ENCODE measurements at places on chromosomes 2 and 18. TPM values are rescaled to one million over a fixed set of nuclear protein-coding genes. Genes with fewer than 3 reads are reported as not detected.

The SP140 gene
- 4.2 TPM for total RNA-seq

DNA sequence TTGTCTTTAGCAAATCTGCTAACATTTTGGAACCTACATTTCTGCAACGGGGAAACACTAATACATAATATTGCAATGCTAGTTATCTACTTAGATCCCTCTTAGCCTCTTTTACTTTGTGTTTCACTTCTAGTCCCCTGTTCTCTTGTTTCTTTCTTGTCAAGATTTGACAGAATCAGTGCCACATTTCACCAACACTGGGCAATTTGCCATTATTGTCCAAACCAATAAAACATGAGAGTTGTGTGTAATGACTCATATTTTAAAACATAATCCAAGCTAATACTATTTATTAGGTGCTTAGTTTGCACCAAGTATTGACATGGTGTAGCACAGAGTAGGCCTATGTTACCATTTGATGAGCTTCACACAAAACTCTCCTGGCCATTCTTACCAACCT, 33.7 kb upstream of the ACVR1C start:
- DNase-seq: no peak

- DNase-seq: no peak
Measured at GRCh38 chr18:42977982-42978637, 137.4 kb downstream of the RIT2 start.

DNA sequence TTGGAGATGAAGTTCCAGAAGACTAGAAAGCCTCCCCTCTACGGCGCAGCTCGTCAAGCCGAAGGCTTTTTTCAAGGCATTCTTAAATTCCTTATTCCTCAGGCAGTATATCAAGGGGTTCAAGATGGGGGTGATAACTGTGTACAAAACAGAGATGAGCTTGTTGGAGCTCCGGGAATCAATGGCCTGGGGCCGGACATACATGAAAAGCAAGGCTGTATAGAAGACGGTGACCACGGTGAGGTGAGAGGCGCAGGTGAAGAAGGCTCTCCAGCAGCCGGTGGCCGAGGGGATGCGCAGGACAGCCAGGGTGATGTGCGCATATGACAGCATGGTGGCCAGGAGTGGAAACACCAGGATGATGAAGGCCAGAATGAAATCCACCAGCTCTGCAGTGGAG, 8.2 kb downstream of the OR6B3 start:
- no peak for DNase-seq

DNA sequence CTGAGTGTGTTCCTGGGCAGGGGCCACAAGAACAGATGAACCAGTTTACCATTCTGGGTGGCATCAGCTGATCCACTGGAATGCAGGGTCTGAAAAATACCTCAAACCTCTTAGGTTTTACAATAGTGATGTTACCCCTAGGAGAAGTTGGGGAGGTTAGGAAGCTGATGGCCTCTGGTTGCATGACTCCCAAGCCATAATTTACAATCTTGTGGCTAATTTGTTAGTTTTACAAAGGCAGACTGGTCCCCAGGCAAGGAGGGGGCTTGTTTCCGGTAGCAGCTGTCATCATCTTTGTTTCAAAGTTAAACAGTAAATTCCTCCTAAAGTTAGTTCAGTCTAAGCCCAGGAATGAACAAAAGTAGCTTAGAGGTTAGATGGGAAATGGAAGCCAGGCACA, 113.8 kb upstream of the SLC38A11 start:
- DNase-seq: no peak

The SMAD7 gene
- total RNA-seq: 20.0 TPM

DNA sequence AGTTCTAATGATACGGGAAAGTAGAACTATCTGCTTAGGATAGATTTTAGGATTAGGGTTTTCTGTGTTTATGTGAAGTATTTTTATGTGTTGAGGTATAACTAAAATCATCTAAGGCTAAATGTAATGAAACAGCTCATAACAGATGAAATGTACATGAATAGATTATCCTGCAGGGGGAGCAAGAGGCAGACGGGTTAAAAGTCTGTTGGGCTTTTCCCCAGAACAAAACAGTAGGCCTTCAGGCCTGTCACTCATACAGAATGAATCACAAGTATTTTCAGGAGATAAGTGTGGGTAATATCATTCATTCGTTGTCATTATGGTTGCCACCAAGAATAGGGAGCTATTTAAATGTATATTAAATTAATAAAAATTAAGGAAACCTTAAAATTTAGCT, 107.9 kb upstream of the IL1R2 start:
- peak; percentile 19 for DNase-seq

DNA sequence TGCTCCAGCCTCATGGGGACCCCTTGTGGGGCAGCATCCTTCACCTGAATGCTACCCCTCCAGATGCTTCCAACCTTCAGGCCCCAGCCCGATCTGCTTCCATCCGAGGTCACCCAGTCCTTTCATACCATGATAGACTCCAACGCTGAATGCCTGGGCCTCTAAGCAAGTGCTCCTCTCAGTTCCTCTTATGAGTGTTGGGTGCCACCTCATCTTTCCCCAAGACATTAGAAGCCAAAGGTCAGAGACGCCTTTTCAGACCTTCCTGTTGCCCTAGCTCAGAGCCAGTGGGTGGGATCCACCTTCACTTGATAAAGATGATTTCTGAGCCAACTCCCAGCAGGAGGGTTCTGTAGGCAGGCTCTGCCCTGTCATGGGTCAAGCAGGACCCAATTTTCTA, 174.5 kb upstream of the MGAT5 start:
- no peak for DNase-seq

The LDLRAD4 gene
- 51.0 TPM for total RNA-seq

The MPV17 gene
- 62.6 TPM for total RNA-seq

- DNase-seq: no peak
Measured at GRCh38 chr18:32255570-32255969, 65.7 kb downstream of the MEP1B start.

The RELCH gene
- 31.0 TPM for total RNA-seq

DNA sequence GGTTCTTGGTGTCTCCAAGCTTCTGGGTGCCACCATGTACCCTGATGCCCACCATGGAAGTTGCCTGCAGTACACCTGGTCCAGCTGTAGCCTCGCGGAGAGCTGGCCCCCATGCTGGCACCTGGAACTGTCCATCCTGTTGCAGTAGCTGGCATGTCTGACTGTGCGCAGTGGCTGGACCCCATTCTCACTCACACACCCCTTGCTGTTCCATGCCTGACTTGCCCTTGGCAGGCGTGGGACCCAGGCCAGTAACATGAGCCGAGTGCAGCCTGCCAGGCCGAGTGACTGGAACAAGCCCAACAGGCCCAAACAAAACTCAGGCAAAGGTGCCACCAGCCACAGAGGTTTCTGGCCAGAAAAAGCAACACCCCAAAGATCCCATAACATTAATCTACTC, 73.8 kb downstream of the NEURL3 start:
- no peak for DNase-seq

DNA sequence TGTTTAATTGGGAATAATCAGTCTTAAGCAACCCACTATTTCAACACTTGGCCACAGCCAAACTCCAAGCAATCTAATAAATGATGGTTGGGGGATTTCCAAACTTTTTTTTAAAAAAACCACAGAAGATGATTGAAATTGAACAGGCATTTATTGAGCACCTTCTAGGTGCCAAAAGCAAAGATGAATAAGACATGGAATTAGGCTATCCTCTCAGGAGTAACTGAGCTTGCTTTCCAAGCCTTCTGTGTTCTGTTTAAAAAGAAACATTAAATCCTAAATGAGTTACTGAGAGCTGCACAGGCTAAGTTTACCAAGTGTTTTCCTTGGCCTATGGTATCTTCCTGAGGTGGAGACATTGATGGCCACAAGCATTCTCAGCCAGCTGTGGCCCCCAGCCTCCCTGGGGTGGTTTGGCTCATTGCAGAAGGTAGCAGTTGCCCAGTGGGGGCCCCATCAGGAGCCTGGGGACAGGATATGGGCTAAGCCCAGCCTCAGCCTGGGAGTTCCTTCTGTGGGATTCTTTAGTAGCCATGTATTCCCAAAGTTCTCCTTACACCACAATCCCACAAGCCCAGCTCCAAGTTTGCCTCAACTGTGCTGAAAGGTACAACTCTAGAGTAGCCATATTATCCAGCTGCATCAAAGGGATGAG, 174.3 kb downstream of the C1D start:
- no peak for DNase-seq

Measured in mucosa of gallbladder (tissue), 1 donor.